Activated T-helper 17 cell treated with anti-CD3 and anti-CD28 coated beads, Interleukin-2, amount 50 U/mL, for 72 hours (primary cell): ENCODE measurements at places on chromosomes 6 and 20. TPM values are rescaled to one million over a fixed set of nuclear protein-coding genes. Genes with fewer than 3 reads are reported as not detected.

GRCh38 chr20:3275064-3275935 is 36.3 kb upstream of the SLC4A11 start:
- ATAC-seq: no peak

- no peak for ATAC-seq
Measured at GRCh38 chr6:108170332-108171290, 4.8 kb downstream of the NR2E1 start.

GRCh38 chr6:29130644-29131043 is 22.8 kb downstream of the OR2J3 start:
- no peak for ATAC-seq

DNA sequence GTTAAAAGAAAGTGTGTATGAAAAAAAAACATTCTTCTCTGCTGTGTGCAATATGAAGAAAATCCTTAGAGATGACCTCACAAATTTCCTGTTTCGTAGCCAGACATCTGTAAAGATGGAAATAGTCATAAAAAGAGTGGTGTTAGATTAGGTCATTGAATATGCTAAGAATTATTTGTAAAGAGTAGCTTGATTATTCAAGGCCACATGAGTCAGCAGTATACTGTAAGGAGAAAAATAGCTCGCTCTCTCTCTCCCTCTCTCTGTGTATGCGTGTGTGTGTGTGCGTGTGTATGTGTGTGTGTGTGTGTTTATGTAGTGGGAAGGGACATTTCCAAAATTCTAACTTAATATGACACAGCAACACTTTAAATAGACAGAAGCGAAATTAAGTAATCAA is 78.8 kb downstream of the PTCHD4 start:
- ATAC-seq: no peak

DNA sequence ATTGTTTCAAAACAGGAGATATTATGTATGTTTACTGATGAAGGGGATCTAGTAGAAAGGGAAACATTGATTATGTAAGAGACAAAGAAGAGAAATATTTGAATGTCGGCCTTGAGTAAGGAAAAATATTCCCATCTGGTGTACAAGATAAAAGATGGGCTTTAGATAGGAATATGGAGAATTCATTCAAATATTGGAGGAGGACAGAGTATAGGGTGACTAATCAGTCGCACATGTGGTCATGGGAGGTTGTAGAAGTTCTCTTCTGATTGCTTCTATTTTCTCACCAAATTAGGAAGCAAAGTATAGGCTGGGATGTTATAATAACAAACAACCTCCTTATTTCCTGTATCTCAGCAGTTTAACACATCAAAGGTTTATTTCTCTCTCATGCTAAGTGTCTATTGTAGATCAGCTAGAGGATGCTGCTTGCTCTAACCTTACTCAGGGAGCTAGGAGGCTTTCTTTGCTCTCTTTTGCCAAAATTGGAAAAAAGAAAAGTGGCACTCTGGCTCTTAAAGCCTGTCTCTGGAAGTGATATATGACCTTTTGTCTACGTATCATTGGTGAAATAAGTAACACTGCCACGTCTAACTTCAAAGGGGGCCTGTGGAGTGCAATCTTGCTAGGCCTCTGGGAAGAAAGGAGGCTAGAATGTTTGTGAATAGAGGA is 1.2 kb upstream of the HDDC2 start:
- no peak for ATAC-seq

DNA sequence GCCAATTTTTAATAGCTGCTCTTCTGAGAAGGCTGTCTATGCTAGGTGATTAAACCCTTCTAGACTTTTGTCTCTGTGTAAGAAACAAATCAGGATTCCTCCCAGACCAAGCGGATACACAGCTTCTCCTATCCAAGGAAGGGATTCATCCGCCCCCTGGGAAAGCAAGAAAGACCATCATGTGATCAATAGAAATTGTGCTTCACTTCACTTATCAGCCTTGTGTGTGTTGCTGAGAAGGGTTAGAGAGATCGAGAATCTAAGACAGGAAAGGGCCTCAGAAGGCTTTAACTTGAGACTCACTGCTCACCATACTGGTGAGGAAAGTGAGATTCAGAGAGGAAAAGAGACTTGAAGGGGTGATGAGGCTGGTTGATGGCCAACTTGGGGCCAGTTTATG is 1.5 kb downstream of the ABCC10 start:
- no peak for ATAC-seq

Gene KCNK17
- not detected for total RNA-seq

Gene C6orf132
- 0.29 TPM for total RNA-seq

Gene LYRM2
- 30.7 TPM for total RNA-seq

Gene MYO6
- 4.0 TPM for total RNA-seq
